Effector memory CD4-positive, alpha-beta T cell (primary cell): ENCODE measurements at places on chromosomes 1 and 21.

- DNase-seq: no peak
These were observed 49.5 kb upstream of the RAB3GAP2 start for GRCh38 chr1:220321758-220322157.

- no peak for DNase-seq
These were observed 6.6 kb upstream of the MIIP start for GRCh38 chr1:12012560-12013316.

GRCh38 chr21:41769933-41770332, 3.1 kb upstream of the RIPK4 start:
- no peak for DNase-seq

- no peak for DNase-seq
These were observed 39.3 kb downstream of the CA6 start for GRCh38 chr1:8984990-8985389.

GRCh38 chr1:58592522-58593134, 15.6 kb upstream of the TACSTD2 start:
- DNase-seq: no peak

GRCh38 chr1:167602840-167603239, 27.2 kb upstream of the RCSD1 start:
- DNase-seq: no peak

DNA sequence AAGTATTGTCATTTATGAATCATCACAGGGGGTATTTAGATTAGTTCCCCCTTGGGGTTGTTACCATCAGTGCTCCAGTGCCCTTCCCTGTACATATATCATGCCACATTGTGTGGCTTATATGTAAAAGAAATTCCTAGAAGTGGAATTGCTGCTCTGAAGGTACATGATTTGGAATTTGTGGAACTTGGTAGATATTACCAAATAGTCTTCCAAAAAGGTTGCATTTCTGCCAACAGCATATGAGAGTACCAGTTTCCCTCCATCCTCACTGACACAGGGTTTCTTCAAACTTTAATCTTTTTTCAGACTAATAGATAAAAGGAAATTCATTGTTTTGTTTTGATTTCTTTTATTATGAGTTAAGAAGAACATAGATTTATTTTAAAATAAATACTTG, 41.3 kb downstream of the AKNAD1 start:
- no peak for DNase-seq

DNA sequence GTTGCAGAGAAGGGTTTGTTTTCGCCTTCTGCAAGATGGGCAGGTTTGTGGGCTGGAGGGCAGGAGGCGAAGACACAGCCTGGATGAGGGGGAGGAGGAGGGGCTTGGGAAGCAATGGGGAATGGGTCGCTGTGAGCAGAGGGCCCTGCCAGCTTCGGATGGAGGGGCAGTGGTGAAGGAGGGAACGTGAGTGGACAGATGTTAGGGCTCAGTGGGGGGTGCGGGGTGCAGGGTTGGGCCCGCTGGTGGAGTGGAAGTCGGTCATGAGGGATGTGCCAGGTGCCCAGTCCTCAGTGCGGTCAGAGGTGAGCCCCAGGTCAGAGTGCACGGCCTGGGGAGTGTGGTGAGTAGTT, 55.5 kb upstream of the ABCG1 start:
- no peak for DNase-seq

DNA sequence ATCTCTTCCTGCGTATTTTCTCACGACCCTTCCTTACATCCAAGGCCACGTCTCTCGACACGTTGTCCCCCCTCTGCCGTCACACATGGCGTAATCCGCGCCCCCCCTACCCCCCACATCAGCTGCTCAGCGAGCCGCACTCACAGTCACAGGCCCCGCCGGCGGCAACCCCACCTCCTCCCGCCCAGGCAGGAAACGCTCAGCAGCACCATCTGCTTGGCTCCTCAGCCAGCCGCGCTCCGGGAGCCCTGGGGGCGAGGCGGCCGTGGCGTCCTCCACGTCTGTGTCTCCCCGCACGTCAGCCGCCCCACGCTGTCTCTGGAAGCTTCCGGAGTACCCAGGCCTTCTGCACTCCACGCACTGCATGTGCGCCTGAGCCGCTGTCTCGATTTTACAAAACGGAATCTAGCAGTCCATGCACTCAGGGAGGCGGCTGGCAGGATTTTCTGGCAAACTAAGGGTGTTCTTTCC, 64.6 kb downstream of the SIK1 start:
- peak; percentile 59 for DNase-seq

- DNase-seq: no peak
These were observed 238.2 kb upstream of the SGIP1 start for GRCh38 chr1:66295803-66296202.

DNA sequence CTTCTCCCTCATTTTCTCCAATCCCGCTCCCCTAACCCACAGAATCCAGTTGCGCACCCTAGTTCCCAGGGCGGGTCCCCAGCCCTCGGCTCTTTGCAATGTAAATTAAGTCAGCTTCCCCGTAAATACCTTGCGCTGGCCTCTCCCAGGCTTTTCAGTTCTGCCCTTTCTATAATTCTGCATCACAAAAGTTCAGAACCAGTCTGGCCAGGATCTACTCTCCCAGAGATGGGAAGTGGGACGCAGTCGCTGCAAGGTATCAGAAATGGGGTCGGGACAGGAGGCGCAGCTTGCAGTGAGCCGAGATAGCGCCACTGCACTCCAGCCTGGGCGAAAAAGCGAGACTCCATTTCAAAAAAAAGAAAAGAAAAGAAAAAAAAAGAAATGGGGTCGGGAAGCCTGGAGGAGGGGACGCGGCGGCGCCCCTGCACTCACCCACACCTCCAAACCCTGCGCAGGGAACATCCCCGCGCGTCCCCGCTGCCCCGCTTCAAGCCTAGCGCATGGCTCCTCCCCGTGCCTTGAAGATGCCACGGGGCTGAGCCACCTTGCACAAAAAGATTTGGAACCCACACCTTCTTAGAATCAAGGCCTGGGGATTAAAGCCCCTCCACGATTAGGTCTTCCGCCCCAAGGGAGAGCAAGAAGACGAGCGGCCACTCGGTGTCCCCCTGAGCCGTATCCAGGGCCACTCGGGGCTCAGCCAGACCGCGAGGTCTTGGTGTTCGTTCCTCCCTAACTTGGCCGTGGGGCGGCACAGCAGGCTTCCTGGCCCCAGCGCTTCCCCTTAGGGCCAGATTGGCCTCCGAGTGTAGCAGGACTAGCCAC, 27.2 kb upstream of the ITLN2 start:
- DNase-seq: no peak

DNA sequence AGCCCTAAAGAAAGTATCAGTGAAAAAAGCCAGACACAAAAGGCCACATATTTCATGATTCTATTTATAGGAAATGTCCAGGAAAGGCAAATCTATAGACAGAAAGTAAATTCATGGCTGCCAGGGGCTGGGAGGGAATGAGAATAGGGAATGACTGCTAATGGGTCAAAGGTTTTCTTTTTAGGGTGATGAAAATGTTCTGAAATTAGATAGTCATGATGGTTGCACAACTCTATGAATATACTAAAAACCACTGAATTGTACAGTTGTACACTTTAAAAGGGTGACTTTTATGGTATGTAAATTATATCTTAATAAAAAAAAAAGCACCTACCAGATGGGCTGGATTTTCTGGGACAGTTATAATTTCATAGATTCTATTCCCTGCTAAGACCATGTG, 114.8 kb downstream of the CNIH3 start:
- DNase-seq: no peak

DNA sequence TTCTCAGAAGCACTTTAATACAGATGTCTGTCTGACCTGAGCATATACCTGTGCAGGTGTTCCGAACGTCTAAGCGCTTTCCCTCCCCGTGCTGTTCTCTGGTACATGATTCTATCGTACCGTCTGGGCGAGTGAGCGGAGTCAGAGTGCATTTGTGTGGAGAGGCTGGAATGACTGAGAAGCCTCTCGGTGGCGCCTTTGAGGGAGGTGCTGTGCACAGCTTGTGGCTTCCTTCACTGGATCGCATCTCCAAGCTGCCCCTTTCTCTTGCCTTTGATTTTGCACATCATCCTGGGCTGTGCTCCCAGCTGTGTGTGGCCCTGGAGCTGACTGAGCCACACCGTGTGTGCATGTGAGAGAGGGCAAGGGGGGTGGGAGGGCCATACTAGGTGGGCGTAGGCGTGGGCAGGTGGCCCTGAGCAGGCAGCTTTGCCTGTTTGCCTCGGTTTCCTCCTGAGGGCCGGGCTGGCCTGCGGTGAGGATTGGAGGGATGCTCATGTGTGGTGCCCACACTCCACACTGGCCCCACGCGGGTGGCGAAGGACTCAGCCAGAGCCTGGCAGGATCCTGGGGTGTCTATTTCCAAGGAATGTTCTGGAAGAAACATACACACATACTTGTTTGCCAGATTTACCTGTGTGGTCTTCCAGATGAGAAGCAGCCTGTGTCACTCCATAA, 105.3 kb downstream of the ADARB1 start:
- no peak for DNase-seq

GRCh38 chr1:174726880-174727585, 272.7 kb upstream of the CACYBP start:
- no peak for DNase-seq

GRCh38 chr1:205475855-205476254, 20.0 kb upstream of the BLACAT1 start:
- DNase-seq: no peak

DNA sequence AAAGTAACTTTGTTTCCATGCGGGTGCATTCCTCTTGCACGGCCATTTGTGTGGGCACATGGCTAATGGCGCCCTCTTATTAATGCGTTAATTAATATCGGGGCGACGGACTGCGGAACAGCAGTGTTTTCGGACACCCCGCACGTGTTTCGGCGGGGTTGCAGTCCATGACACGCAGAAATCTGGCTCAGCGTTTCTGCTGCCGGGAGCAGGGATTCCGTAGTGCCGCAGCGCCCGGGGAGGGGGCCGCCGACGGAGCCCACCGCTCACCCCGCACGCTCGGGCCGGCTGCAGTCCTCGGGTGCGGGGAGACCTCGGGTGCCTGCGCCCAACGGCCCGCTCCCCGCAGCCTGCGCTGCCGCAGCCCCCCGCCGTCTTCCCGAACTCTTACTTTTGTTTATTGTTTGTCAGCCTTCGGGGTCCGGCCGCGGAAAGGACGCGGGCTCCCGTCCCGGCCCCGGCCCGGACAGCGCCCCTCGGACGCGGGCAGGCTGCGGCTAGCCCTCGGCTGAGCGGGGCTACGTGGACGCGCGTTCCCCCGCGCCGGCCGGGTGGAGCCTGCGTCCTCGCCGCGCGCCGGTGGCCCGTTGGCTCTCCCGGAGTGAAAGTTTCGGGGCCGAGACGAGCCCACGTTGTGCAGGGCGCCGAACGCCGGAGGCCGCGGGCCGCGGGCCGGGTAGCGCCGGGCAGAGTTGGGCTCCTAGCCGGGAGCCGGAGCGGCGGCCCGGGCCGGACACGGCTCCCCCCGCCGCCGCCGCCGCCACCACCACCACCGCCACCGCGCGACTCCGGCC, 849 bp downstream of the NFIA start:
- DNase-seq: no peak

DNA sequence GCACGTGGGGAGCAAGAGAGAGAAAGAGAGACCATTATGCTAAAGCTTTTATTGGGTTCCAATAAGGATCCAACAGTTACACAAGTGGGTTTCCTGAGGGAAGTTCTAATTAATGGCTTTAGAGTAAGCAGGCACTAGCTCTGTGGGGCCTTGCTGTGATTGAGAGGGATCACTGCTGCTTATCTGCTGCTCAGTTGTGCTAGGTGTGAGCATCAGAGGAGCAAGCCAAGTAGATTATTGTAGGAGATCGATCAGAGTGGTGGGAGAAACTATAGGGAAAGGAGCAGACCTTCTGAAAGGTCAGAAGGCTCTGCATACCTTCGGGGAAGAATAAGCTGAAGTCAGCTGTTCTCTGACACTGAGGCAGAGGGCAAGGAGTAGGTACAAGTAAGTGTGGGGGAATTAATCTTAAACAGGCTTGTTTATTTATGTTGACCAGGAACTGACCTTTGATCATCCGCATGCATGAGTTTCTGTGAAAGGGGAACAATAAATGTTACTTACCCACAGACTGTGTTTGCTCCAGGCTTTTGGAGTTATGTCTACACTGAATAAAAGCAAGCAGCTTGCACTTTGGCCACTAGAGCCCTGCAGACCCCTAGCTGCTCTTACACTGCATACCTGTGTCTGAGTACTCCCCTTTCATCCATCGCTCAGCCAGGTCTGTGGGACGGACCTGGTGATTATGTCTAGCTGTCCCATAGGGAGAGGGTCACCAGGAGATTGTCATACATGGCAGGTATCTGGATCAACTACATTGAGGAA, 89.7 kb downstream of the TNNI3K start:
- no peak for DNase-seq

DNA sequence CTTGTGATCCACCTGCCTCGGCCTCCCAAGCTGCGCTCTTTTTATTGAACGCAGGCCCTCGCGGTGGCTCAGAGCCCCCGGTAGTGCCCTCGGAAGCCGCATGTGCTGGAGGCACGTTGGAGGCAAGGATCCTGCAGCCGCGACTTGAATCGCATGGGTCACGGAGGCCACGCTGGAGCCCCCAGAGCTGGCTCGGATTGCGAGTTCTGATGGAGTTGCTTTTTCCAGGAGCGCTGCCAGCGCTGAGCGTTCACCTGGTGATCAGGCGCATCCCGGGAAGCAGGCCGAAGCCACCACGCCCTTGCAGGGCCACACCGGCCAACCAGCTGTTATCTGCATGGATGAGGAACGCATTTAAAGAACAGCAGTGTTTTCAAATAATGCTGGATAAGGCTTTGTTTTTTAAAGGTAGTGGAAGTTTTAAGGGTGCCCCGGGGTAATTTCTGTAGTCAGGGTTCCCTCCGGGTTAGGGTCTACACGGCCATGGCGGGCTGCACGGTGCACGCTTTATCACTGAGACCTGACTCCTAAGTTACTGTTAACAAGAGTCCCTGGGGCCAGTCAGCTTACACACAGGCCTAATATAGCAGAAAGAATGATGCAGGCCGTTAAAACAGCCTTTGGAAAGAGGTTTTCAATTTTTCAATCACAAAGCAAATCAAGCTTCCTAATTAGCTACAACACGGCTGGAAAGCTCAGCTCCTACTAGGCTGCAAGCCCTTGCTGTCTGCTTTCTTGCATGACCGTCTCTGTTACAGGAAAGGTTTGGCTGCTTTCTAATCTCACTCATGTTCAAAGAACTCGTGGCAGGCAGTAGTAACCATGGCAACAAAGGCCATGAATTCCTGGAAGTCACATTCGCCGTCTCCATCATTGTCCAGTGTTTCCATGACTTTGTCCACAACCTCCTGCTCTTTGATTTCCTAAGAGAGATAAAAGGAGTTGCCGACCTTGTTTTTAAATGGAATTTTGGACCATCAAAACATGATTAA, 6.0 kb downstream of the S100B start:
- no peak for DNase-seq

- no peak for DNase-seq
These were observed 24.5 kb downstream of the SERINC2 start for GRCh38 chr1:31437433-31438037.

GRCh38 chr1:33762109-33762830, 101.6 kb upstream of the HMGB4 start:
- no peak for DNase-seq
